ENCODE measurements at places on chromosomes 1 and 21.
A peak's percentile ranks its signal among the peaks of the same experiment; 100 is the strongest.

- peak; percentile 31 for DNase-seq
Measured at GRCh38 chr1:50929376-50929958, 30.6 kb downstream of the FAF1 start.

- no peak for DNase-seq
Measured at GRCh38 chr1:218765753-218766152, 407.9 kb upstream of the LYPLAL1 start.

GRCh38 chr1:118960026-118960561 lies 28.0 kb downstream of the TBX15 start:
- no peak for DNase-seq

- no peak for DNase-seq
Measured at GRCh38 chr1:194044892-194045291, 858.5 kb upstream of the B3GALT2 start.

- DNase-seq = peak; percentile 2
Measured at GRCh38 chr1:50308878-50309277, 114.4 kb downstream of the DMRTA2 start.

DNA sequence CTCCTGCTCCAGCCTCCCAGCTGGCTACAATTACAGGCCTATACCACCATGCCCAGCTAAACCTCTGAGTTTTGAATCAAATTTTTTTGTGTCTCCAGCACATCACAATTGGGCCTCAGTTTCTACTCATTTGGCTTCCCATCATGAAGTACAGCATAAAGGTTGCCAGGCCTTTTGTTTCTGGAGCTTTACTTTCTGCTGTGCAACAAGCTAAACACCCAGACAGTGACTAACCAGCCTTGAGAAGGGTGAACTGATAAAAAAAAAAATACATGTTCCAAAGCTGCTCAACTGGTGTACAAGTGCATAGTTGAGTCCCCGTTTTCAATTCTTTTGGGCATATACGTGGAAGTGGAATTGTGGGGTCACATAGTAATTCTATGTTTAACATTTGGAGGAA lies 25.1 kb downstream of the TIAM1 start:
- DNase-seq = no peak

- no peak for DNase-seq
Measured at GRCh38 chr21:20258542-20258941, 739.7 kb upstream of the NCAM2 start.

GRCh38 chr1:93440272-93440671 lies 7.6 kb upstream of the FNBP1L start:
- DNase-seq = no peak

DNA sequence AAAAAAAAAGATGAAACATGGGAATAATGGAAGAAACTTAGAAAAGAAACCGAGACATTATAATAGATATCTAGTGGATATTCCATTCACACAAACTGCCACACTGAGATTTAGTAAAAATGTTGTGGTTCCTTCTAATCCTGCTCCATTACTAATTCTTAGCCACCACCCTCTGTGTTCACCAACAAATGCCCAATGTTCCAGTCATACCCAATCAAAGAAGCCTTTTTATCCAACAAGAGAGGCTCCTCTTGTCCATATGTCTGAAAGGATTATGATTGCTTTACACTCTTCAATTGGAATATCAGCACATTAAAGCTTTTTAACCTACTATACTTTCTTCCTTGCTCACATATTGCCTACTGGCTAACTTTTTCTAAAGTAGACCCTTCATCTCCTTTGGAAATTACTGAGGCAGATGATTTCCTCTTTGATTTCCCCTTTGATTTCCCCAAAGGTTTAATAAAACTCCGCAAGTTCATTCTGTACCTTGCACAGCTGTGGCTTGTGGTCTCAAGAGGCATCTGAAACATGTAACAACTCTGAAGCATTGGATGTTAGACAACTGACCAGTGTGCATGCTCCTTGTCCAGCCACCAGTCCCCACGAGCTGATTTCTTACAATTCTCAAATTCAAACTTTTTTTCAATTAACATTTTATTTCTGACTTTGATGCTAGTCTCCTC lies 305.6 kb upstream of the LYPLAL1 start:
- DNase-seq = no peak

DNA sequence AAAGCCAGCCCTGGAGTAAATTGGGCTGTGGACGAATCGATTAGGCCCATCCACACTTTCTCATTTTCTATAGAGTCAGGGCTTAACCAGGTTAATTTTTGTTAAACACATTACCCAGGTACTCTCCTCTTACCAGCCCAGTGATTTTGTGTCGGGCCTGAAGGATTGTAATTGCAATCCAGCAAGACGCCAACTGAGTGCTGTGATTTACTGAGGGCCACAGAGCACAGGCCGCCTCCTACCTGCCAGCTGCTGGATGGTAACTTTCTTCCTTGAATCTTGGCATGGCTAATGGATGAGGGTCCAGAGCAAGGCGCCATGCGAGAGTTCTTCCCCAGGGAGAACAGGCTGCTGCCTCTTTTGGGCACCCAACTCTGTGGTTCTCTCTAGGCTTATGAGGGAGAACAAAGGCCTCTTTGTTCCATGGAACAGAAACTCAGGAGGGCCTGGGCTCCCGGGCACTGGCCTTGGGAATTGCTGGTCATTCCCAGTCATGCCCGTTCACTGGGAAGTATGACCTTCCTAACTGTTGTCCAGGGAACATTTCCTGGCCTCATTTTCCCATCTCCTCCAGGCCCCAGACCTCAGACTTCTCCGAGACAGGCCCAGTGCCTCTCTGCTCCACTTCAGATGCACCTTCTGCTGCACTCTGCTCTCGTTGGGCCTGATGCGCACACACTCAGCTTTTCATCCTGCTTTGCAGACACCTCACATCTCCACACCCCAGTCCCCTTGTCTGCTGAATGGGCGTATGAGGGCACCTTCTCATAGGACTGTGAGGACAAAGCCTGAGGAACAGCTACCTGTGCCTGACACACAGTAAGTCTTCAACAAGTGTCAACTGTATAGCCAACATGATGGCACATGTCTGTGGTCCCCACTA lies 57.3 kb downstream of the SYF2 start:
- DNase-seq = no peak

DNA sequence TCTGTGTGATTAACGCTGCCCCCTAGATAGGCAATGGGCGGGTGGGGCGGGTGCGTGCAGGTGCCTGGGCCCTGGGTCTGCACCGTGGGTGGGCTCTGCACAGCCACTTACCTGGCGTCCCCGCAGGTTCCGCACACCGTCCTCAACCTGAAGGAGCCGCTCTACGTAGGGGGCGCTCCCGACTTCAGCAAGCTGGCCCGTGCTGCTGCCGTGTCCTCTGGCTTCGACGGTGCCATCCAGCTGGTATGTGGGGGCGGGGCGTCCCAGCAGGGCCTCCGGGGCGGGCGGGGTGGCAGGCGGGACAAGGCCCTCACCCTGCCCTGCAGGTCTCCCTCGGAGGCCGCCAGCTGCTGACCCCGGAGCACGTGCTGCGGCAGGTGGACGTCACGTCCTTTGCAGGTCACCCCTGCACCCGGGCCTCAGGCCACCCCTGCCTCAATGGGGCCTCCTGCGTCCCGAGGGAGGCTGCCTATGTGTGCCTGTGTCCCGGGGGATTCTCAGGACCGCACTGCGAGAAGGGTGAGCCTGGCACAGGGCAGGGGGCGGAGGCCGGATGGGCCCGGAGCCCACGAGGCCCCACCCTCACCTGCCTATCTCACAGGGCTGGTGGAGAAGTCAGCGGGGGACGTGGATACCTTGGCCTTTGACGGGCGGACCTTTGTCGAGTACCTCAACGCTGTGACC lies 22.8 kb downstream of the RNF223 start:
- no peak for DNase-seq

- DNase-seq = no peak
Measured at GRCh38 chr1:240417317-240417716, 194.6 kb downstream of the GREM2 start.

GRCh38 chr1:15244813-15245212 lies 2.2 kb upstream of the FHAD1 start:
- DNase-seq = no peak

Data from CD4-positive, alpha-beta T cell treated with Interleukin-12 subunit alpha and Interleukin-12 subunit beta, for 1 hour (primary cell).